Activated naive CD4-positive, alpha-beta T cell treated with anti-CD3 and anti-CD28 coated beads, Interleukin-2, amount 50 U/mL, for 72 hours (primary cell): ENCODE measurements at places on chromosomes 6 and 20.

DNA sequence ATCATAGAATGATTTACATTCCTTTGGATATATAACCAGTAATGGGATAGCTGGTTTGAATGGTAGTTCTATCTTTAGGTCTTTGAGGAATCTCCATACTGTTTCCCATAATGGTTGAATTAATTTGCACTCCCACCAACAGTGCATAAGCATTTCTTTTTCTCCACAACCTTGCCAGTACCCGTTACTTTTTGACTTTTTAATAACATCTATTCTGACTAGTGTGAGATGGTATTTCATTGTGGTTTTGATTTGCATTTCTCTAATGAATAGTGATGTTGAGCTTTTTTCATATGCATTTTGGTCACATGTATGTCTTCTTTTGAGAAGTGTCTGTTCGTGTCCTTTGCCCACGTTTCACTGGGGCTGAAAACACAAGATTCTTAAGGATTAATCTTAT lies 107.3 kb downstream of the TINAG start:
- DNase-seq: no peak

GRCh38 chr20:15267935-15268334 lies 930.5 kb upstream of the FLRT3 start:
- DNase-seq: no peak

GRCh38 chr6:131443514-131443913 lies 129.5 kb upstream of the ARG1 start:
- peak; percentile 62 for DNase-seq

- DNase-seq: no peak
Measured at GRCh38 chr6:146287691-146288369, 255.8 kb upstream of the RAB32 start.

- no peak for DNase-seq
Measured at GRCh38 chr20:32474967-32475811, 109.9 kb downstream of the NOL4L start.

DNA sequence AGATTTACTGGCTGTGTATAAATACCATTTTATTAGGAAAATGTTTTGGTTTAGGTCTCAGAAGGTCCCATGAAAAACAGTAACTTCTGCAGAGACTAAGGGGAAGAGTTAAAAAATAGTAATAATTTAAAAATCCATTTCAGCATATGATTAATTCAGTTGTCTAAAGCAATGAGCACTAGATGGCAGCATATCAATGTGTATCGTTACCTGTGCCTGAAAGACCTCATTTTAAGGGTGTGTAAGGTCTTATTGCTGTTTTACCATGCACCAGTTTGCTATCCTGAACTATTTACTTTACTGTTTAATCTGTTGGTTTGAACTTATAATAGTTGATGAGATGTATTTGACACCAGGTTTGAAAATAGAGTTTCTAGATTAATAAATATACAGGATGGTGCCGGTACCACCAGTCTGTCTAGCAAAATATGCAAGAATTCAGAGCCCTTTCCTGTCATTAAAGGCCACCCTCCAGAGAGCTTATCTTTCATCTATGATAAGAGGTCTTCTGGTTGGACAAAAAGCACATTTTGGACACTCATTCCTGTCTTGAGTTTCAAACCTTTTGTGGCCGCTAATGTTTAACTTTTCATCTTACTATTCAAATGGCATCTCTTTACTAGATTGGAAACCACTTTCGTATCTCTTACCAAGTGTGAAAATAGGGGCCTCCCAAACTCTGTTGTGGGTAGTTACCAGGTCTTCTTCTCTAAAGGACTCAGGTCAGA lies 8.9 kb upstream of the AHI1 start:
- DNase-seq: no peak

DNA sequence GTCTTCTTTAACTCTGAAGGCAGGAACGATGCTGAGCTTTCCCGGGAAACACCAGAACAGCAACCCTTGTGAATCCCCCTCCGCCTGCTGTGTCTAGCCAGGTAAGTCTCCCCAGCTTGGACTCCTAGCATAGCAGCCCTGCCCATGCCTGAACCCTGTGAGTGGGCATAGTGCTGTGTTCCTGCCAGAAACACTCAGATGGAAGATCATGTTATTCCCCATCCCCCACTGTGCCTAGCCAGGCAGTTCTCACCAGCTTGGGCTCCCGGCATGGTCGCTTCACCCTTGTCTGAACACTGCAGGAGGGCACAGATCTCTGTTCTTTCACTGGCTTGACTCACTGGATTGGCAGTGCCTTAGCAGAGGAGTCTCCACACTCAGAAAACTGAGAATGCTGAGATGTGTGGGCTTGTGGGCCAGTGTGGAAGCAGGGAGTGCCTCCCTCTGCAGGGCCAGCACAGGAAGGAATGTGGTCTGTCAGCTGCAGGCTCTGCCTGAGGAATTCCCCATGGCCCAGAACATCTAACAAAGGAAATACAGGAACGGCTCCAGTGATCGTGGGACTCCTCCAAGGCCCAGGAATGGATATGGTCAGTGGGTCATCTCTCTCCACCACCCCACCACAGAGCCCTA lies 440.1 kb upstream of the ADGRB3 start:
- DNase-seq: no peak
